ENCODE measurements at places on chromosomes 12 and 14. TPM values are rescaled to one million over a fixed set of nuclear protein-coding genes. Genes with fewer than 3 reads are reported as not detected.
A peak's percentile ranks its signal among the peaks of the same experiment; 100 is the strongest.

DNA sequence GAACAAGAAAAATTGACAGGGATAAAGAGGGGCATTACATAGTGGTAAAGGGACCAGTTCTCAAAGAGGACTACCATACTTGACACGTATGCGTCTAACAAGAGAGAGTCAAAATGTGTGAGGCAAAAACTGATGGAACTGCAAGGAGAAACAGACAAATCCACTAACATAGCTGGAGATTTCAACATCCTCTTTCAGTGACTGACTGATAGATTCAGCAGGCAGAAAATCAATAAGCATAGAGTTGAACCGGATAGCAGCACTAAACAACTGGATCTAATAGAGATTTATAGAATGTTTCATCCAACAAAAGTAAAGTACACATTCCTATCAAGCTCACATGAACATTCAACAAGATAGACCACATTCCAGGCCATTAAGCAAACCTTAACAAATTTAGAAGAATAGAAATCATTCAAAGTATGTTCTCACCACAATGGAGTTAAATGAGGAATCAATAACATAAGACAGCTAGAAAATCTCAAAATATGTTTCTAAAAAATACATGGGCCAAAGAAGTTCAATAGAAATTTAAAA is 16.1 kb upstream of the CRACR2A start:
- no peak for DNase-seq
- H3K27me3 ChIP-seq = no peaks in the 10 kb centered on the region
- H3K4me1 ChIP-seq = peaks cover 12% of the 10 kb centered on the region

GRCh38 chr12:51870504-51870903 is 17.4 kb upstream of the ANKRD33 start:
- no peaks in the 10 kb centered on the region for H3K36me3 ChIP-seq
- peaks cover 50% of the 10 kb centered on the region for H3K27me3 ChIP-seq
- peak overlapping the region; percentile 5 for H3K4me3 ChIP-seq
- H3K4me1 ChIP-seq = peaks cover 8% of the 10 kb centered on the region

- no peaks in the 10 kb centered on the region for H3K4me1 ChIP-seq
- no peak overlapping the region for H3K4me3 ChIP-seq
- H3K27me3 ChIP-seq = no peaks in the 10 kb centered on the region
- H3K36me3 ChIP-seq = no peaks in the 10 kb centered on the region
These were observed 111.1 kb upstream of the PLEKHA5 start for GRCh38 chr12:19018302-19018970.

DNA sequence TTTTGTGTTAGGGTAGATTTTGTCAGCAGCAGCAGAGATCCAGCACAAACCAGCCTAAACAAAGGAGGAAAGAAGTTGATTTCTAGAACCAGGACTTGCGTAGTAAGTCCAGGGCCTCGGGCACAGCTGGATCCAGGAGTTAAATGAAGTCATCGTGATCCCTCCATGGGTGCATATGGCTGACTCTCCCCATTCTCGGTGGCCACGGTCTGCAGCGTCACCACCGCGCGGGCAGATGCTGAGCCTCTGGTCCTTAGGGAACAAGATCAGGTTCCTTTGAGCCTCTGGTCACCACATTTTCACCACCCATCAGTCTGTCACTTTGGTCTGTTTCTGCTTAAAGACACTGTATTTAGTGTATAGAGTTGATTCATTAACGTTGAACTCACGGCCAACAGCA is 14.8 kb upstream of the GALNT9 start:
- no peaks in the 10 kb centered on the region for H3K4me1 ChIP-seq
- no peak overlapping the region for H3K4me3 ChIP-seq
- DNase-seq = no peak
- no peaks in the 10 kb centered on the region for H3K36me3 ChIP-seq
- no peak overlapping the region for H3K27ac ChIP-seq
- peaks cover 5% of the 10 kb centered on the region for H3K27me3 ChIP-seq

DNA sequence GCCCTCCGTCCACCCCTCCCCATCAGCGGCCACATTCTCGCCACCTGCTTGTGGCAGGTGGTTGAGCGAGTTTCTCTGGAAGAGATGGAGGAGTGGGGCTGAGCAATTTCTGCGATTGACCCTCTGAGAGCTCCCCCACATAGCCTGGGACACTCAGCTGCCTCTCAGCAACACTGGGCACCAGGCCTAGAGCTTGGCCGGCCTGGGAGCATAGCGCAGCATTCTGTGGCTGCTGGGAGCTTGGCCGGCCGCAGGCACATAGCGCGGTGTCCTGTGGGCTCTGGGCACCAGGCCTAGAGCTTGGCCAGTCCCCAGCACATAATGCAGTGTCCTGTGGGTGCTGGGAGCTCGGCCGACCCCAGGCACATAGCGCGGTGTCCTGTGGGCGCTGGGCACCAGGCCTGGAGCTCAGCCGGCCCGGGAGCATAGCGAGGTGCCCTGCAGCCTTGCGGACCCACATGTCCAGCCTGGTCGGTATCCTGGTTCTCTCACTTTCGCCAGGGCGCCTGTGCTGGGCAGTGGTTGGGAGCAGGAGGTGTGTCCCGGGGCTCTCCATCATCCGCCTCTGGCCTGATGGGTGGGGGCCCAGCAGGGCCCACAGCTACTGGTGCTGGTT is 43.8 kb downstream of the LRCOL1 start:
- H3K4me1 ChIP-seq = no peaks in the 10 kb centered on the region
- no peak overlapping the region for H3K4me3 ChIP-seq
- DNase-seq = no peak
- no peaks in the 10 kb centered on the region for H3K27me3 ChIP-seq

- no peaks in the 10 kb centered on the region for H3K4me1 ChIP-seq
- H3K36me3 ChIP-seq = no peaks in the 10 kb centered on the region
- H3K4me3 ChIP-seq = no peak overlapping the region
- no peak overlapping the region for H3K27ac ChIP-seq
- no peaks in the 10 kb centered on the region for H3K27me3 ChIP-seq
- DNase-seq = no peak
These were observed 1010.5 kb upstream of the NOVA1 start for GRCh38 chr14:27608377-27608776.

GRCh38 chr12:6788972-6789924 is at the start of gene CD4:
Gene CD4 (plus strand): TSS chr12:6789528. CDS start chr12:6800139, 10,611 bp downstream.
- peak within 1 kb of the TSS; percentile 93 for H3K27ac ChIP-seq
- peaks cover 36% of the 10 kb centered on the region for H3K36me3 ChIP-seq
- H3K27me3 ChIP-seq = no peaks in the 10 kb centered on the region
- peak within 1 kb of the TSS; percentile 97 for H3K4me3 ChIP-seq

DNA sequence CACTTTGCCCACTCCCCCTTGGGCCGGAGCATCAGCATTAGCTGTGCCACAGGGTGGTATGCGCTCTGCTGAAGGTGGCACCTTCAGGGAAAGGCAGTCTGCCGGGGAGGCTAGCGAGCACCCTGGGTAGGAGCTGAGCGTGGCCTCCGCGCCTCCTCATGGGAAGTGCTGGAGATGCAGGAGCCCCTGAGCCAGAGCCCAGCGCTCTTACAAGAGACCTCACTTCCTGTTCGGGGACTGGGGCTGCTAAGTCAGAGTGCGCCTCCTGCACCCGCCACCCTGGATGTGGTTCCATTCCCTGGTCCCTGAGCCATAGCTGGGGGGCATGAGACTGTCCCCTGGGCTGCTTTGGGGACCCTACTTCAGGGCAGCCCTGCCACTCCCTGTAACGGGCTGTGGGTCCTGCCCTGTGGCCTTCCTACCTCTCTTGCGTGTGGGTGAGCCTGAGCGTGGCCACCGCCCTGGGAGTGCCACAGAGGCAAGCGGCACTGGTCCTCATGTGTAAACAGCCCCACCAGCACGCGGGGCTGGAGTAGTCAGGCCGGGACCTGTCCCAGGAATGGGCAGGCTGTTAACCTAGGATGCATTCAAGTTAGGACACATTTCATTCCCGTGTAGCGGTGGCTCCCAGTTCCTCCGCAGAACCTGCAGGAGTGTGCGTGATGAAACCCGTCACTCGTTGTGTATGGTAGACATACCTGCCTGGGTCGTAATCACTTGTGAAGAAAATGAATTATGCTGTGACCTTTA is 19.4 kb downstream of the COA8 start:
- peaks cover 1% of the 10 kb centered on the region for H3K4me1 ChIP-seq
- H3K27ac ChIP-seq = no peak overlapping the region
- H3K36me3 ChIP-seq = peaks cover 5% of the 10 kb centered on the region
- H3K27me3 ChIP-seq = no peaks in the 10 kb centered on the region

DNA sequence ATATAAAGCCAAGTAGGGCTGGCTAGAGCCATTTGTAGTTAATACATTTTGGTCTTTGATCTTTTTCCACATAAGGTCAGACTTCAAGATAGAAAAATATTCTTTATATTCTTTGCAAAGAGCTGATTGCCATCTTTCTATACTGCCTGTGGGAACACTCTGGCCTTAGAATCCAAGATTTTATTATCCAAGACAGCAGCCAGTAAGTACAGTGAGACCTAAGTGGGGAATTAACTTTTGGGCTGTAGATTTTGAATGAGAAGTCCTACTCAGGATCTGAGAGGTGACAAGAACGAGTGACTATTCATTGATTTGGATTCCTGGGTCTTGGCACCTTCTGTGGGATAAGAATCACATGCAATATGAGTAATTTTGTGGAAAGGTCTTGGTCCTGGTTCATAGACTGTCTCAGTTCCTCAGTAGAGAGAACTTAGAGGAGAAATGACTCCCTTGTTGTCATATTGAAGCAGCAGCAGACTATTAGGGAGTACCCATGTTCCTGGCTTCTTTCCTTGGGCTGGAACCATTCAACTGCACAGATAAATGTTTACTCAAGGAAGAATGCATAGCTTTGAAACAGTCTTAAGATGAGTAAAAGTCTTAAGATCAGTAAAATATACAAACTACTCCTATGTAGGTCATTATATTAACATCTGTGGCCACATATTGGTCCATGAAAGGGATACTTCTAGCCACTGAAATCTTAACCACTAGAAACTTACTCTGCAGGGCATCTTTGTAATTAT is 353.8 kb downstream of the RAD51B start:
- no peak overlapping the region for H3K4me3 ChIP-seq
- no peaks in the 10 kb centered on the region for H3K36me3 ChIP-seq
- H3K27ac ChIP-seq = no peak overlapping the region
- no peaks in the 10 kb centered on the region for H3K27me3 ChIP-seq
- no peaks in the 10 kb centered on the region for H3K4me1 ChIP-seq
- no peak for DNase-seq

GRCh38 chr12:49669796-49670195 is 37.4 kb downstream of the FMNL3 start:
- H3K36me3 ChIP-seq = peaks cover 24% of the 10 kb centered on the region
- H3K27ac ChIP-seq = peak overlapping the region; percentile 27
- H3K4me3 ChIP-seq = no peak overlapping the region
- no peak for DNase-seq
- H3K27me3 ChIP-seq = no peaks in the 10 kb centered on the region
- H3K4me1 ChIP-seq = peaks cover 76% of the 10 kb centered on the region

DNA sequence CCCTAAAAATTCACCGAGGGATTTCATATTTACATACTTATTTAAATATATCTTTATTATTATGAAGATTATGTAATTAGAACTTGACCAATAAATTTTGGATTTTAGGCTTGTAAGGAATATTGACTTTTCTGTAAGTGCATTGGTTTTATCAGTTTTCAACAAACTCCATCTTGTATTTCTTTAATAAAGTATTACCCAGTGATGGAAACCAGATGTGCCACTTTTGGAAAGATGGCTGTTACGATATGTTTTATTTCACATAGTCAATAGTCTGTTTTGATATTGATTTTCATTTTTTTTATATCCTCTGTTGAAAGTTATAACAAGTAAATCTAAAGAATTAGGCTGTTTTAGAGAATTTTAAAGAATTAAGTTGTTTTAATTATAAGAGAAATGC is 1.8 kb downstream of the MON2 start:
- peaks cover 4% of the 10 kb centered on the region for H3K27me3 ChIP-seq
- DNase-seq = no peak
- peaks cover 6% of the 10 kb centered on the region for H3K36me3 ChIP-seq
- H3K27ac ChIP-seq = no peak overlapping the region
- H3K4me1 ChIP-seq = peaks cover 20% of the 10 kb centered on the region

DNA sequence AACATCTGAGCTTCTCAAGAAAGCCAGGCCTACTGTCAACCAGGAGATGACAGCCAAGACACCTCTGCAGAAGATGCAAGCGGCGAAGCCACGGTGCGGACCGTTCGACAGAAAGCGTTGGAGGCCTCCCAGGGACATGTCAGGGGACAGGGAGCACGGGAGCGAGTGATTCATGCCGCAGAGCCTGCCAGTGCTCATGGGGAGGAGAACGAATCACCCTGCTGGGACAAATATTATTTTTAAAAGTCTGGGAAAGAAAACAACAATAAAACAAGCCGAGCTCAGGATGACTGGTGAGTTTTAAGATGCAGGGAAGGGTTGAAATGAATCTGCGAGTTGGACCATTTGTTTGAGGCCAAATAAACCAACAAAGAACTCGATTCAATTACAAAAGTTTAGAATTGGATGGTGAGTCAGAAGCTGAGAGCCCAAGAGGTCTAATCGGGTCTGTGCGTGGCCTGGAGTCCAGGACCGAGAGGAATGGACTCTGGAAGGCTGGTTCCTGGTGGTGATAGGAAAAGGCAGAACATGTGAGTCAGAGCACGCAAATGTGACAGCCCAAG is 91.0 kb downstream of the RBM19 start:
- H3K27ac ChIP-seq = no peak overlapping the region
- H3K36me3 ChIP-seq = peaks cover 5% of the 10 kb centered on the region
- no peak overlapping the region for H3K4me3 ChIP-seq
- no peak for DNase-seq
- no peaks in the 10 kb centered on the region for H3K27me3 ChIP-seq

Gene FBXL14
- total RNA-seq = 18.8 TPM

Gene ACOT6
- not detected for total RNA-seq

Gene KRT80
- total RNA-seq = not detected

Gene CIDEB
- total RNA-seq = 21.8 TPM

Gene RESF1
- total RNA-seq = 51.1 TPM

Gene FOXA1
- 0.07 TPM for total RNA-seq

Measured in activated CD4-positive, alpha-beta T cell treated with anti-CD3 and anti-CD28 coated beads, Interleukin-2, amount 10 ng/mL, durations not matched to agents 24 days and 14 days (primary cell).